ENCODE measurements at places on chromosomes 16 and 17.

- no peak for DNase-seq
Measured at GRCh38 chr16:48378276-48378675, 6.9 kb downstream of the SIAH1 start.

DNA sequence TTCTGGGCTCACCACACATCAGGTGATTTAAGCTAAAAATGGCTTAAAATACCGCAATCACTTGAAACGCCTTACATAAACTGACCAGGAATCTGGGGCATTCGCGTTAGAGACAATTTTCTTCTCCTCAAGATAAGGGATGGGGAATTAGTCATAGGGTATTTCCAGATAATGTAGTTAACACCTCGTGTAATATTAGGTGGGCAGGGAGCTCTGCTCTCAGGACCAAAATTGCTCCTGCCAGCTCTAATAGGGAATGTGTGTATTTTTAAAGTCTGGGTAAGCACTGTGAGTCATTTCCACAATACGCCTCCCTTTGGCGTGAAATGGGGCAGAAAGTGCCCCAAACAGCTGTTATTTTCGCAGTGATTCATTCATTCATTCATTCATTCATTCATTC, 408.6 kb downstream of the MAF start:
- DNase-seq = no peak

DNA sequence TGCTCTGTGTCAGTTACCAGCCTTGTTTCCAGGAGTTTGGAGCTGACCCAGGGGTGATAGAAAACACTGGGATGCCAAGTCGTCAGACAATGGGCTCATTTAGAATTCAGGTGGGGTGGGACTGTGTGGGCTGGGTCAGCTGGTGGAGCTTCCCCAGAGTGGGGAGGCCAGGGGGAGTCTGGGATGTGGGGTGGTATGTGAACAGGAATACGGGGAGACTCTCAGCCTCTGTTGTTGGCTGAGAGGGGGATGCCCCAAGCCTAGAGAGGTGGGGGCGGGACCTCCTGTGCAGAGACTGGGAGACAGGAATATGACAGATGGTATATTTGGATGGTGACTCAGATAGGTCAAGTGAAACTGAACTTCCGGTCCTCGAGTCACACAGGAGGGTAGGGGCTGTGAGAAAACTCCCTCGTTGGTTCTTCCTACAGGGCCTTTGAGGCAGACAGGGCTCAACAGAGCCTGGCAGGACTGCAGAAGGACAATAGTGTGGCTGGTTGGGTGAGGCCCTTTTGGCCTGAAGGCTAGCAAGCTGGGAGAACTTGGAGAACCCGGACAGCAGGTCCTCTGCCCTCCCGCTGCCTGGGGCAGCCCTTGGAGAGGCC, 23.7 kb downstream of the CDH1 start:
- DNase-seq = no peak

DNA sequence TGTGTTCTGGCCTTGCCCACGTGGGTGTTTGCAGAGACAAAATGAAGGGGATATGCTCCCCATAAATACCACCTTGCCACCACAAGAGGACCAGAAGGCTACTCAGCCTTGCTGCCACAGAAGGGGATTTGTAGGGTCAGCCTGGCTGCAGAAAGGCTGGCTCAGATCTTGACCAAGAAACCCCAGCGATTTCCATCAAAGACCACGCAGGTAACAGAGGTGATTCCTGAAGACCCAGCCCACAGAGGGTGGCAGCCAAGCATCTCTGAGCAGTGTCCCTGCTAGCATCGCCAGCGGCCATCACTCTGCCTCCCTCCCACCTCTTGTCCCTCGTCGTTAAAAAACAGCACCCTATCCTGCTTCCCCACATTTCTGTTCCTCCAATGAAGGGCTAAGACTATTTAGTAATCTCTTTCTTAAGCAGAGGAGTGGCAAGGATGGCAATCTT, 54.9 kb downstream of the BEAN1 start:
- no peak for DNase-seq

- DNase-seq = no peak
Measured at GRCh38 chr16:17301593-17302135, 169.1 kb downstream of the XYLT1 start.
